ENCODE measurements at places on chromosomes 1 and 21.

DNA sequence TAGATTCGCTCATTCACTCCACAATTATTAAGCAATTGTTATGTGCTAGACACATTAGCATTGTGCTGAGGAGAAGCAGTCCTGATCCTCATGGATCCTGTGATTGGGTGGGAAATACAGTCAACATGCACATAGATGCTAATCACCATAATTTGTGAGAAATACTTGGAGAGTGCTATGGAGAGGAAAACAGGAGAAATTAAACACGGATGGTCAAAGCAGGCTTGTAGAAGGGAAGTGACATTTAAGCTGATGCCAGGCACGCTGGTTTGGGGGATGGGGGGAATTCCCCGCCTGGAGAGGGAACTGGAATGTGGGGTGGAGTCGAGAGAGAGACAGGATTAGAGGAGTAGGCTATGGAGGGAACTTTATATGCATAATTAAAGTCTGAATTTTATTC, 52.2 kb upstream of the L1TD1 start:
- DNase-seq = no peak

DNA sequence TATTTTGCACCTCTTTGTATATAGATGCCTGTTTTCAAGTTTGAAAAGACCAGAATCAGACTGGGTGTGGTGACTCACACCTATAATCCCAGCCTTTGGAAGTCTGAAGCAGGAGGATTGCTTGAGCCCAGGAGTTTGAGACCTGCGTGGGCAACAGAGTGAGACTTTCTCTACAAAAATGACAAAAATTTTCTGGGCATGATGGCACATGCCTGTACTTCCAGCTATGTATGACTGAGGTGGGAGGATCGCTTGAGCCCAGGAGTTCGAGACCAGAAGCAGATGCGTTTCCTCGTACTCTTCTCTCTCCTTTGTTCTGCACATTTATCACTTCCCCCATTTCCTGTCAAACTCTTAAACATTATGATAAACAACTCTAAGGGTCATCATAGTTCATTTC, 310.0 kb upstream of the SNX7 start:
- no peak for DNase-seq

DNA sequence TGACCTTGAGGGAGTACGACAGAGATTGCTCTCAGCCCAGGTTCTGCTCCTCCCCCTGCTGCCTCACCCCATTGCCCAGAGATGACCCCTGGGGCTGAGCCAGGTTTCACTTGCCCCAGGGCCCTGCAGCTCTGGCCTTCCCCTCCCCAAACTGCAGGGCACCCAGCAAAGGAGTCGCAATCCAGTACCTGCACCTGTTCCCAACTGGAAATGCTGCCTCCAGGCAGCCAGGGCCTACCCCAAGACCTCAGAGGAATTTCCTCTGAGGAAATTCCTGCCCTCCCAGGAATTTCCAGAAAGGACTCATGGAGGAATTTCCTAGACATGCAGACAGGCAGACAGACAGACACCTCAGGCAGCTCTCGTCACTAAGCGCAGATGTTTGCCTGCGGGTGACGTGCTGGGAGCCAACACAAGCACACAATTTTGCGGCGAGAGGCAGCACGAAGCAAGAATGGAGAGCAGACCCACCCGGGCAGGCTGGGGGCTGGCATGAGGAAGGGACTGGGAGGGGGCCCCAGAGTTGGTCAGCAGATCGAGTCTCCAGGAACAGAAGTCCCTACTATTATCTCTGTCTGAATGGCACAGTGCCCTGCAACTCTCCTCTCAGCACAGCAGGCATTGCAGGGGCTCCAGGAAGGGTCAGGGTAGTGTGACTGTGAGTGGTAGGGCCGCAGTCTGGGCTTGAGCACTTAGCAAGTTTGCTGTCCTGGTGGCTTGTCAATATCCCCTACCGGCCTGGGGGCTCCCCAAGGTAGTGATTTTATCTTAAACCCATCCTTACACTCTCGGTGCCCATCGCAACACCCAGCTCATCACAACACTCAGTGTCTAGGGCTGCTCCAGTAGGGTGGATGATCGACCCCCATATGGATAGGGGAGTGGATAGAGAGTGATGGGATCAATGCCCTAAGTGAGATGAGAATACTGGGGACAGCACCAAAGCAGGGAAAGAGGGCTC, 2.9 kb upstream of the EFNA1 start:
- no peak for DNase-seq

- DNase-seq = no peak
Observed at GRCh38 chr1:54671985-54672608, 30.5 kb downstream of the MROH7 start.

DNA sequence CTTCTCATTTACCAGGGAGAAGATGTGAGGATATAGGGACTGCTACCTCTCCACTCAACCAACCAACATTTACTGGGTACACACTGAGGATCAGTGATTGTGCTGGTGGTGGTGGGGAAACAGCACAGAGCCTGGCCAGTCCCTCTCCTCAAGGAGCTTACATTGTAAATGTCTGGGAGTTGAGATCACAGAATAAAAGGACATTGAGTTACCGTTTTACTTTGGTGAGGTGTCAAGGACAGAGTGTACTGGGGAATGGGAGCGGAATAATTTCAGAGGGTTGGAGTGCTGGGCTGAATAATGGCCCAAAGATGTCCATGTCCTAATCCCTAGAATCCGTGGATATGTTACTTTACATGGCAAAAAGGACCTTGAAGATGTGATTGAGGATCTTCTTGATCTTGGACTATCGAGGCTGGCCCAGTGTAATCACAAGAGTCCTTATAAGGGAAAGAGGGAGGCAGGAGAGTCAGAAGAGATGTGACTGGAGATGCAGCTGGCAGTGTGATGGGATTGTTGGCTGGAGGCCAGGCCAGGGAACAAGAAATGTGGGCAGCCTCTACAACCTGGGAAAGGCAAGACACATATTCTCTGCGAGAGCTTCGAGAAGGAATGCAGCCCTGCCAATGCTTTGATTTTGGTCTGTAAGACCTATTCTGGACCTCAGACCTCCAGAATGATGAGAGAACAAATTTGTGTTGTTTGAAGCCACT, 26.6 kb upstream of the RWDD3 start:
- DNase-seq = no peak

- no peak for DNase-seq
Observed at GRCh38 chr1:205834751-205835150, 15.2 kb downstream of the PM20D1 start.
